Kidney epithelial cell (primary cell): ENCODE measurements at places on chromosomes 3 and 15.

GRCh38 chr3:299590-300301, 103.2 kb downstream of the CHL1 start:
- DNase-seq: no peak

GRCh38 chr15:68795298-68795848, 25.3 kb downstream of the ANP32A start:
- DNase-seq: peak; percentile 29

GRCh38 chr3:36911990-36912804, 32.7 kb downstream of the TRANK1 start:
- DNase-seq: peak; percentile 80

- DNase-seq: no peak
These were observed 558.8 kb upstream of the ADAMTS9 start for GRCh38 chr3:65246561-65246960.

- DNase-seq: no peak
These were observed 103.7 kb downstream of the CADPS start for GRCh38 chr3:62771331-62772072.

DNA sequence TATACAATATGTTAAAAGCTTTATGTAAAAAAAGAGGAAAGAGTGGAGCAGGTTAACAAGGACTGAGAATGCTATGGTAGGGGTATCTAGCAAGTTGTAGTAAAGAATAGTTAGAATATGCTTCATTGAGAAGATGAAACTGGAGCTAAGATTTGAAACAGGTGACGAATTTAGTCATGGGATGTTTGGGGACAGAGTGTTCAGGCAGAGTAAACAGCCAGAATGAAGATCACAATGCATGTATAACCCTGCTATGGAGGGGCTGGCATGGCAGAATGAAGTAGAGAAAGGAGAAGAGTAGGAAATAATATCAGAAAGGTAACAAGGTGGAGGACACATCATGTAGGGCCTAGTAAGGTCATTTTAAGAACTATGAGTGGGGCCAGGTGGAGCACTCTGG, 72.0 kb downstream of the BTD start:
- DNase-seq: no peak

DNA sequence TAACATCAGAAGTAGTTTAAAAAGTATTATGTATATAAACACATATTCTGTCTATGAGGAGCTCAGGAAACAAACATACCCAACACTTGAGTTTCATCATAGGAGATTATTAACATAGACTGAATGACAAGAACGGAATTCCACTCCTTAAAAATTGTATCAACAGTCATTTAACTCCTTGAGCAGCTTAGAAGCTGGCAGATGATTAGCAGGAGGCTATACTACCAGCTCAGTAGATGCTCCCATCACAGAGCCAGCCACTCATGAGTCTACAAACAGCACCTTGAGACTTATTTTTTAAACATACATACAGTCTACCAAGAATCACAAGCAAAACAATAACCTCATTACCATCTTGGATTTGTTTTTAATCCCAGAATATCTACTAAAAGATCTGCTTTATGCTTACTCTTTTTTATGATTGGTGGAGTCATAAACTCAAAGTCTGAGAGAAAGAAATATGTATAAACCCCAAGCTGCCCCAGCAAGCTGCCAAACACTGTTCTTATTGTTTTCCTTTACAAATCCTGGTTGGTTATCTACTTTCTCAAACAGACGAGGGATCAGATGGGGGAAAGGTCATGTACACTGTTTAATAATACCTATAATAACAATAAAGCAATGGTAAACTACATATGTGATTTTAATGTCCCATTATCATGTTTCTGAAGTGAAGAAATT, 59.5 kb downstream of the CBLB start:
- DNase-seq: no peak

GRCh38 chr3:29333576-29333975, 52.7 kb downstream of the RBMS3 start:
- DNase-seq: no peak

DNA sequence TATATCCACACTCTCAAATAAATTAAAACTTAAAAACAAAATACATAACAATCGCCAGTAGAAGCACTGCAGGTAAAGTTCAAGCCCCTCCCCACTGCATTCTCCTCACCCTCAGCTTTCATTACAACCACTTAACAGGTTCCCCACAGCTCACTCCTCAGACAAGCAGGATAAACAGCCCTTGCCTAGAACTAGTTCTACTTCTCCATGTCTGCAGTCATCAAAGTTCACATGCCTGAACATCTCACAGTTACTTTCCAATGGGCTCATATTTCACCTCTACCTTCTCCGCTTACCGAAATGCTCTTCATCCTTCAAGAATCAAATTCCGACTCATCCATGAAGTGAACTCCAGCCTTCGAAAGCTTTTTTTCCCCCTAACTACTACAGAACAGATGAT, 4.1 kb downstream of the YEATS2 start:
- no peak for DNase-seq

GRCh38 chr3:150300852-150301517, 107.1 kb upstream of the TSC22D2 start:
- DNase-seq: peak; percentile 28

DNA sequence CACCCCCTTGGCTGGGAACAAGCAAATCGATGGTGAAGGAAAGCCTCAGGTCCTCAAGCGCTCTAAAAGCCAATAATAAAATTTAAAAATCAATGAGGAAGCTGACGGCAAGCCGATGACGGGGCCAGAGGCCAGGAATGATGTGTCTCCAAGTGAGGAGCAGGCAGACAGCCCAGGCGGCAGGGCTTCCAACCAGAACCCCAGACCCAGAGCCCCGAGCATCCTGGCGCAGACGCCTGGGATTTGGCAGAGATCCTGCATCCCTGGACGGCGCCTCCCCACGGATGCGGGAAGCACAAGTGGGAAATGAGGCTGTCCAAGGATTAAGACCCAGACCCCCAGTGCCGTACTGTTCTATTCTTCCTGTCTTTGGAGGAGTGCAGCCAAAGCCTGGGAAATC, 123.0 kb upstream of the PROK2 start:
- DNase-seq: no peak

- DNase-seq: peak; percentile 61
These were observed 32.2 kb upstream of the CDCP1 start for GRCh38 chr3:45178183-45179023.

- DNase-seq: no peak
These were observed 23.0 kb upstream of the DNAJC13 start for GRCh38 chr3:132394320-132394719.

DNA sequence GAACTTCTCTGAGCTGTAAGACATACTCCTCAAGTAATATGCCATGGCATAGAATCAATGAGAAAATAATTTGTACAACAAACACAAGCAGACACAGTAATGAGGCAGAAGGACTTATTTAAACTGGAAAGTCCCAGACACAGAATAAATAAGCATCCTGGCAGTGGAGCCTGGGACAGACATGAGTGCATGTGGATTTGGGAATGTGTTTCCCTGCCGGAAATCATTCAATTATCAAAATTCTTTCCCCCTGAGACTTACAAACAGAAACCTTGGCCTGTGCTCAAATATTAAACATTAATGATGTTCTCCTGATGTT, 520.1 kb downstream of the ROBO1 start:
- no peak for DNase-seq

DNA sequence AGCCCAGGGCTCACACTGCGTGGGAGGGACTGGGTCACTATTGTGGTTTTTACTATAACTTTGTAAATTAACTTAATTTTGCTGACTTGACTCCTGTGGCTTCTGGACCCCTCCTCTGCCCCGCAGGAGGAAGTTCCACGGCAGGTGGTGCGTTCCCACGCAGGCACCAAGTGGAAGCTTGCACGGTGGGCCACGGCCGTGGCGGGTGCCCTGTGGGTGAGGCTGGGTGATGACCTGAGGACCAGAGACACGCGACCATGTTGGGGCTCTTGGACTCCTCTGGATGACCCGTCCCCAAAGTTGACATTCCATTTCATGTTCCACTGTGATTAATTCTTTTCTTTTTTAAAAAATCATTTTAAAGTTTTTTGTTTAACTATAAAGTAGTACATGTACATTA, 89.0 kb downstream of the FBLN2 start:
- DNase-seq: no peak

GRCh38 chr3:129822679-129823078, 70.8 kb downstream of the TMCC1 start:
- no peak for DNase-seq

DNA sequence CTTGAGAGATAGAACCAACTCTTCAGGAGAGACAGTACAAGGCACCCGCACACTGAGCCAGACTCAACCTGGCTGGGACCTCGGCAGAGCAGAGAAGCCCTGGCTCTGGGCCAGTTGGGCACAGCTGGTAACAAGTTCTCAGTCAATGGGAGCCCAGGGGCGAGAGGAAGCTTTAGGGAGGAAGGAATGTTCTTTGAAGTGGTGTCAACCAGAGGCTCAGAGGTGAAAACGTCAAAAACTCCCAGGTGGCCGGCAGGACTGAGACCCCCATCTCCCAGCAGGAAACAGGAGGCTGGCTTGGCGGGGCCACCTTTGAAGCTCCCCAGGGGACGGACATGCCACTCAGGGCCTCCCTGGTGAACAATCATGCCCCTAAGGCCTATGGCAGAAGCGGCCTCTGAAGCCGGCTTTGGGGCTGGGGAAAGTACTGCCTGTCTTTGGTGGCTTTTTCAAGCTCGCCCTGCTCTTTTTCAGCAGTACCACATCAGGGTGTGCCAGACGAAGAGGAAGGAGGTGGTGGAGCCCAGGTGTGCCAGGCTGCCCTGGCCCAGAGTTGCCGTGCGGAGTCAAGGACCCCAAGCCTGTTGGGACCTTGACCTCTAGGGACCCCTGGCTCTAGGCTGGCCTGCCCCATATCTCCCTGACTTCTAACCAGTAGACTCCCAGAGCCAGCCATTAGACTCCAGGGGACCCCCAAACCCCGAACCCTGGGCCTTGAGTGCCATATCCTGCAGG, 16.7 kb upstream of the TBC1D21 start:
- DNase-seq: no peak

- no peak for DNase-seq
These were observed 20.0 kb downstream of the PCCB start for GRCh38 chr3:136270179-136270578.

GRCh38 chr3:185067173-185067572, 85.7 kb downstream of the C3orf70 start:
- DNase-seq: no peak

GRCh38 chr15:63134245-63134985, 12.8 kb downstream of the LACTB start:
- no peak for DNase-seq

- DNase-seq: no peak
These were observed 50.8 kb upstream of the GADL1 start for GRCh38 chr3:30945291-30945690.

DNA sequence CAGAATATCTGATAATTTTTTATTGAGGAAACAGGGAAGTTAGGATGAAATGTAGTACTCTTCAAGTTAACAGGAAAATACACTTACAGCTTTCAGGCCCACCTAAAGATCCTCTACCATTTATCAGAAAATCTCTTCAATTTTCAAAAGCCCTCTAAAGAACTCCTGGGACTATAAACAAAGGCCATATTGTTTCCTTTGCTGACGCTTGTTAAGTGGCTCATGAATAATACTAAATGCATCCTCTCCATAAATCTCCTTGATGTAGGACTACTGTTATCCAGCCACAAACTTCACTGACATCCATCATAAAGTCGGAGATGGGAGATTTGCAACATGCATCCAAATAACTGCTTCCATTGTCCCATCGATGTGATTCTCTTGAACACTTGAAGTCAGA, 326.5 kb downstream of the ZIC1 start:
- DNase-seq: no peak

- no peak for DNase-seq
These were observed 46.8 kb upstream of the SLC6A1 start for GRCh38 chr3:10945683-10946287.

DNA sequence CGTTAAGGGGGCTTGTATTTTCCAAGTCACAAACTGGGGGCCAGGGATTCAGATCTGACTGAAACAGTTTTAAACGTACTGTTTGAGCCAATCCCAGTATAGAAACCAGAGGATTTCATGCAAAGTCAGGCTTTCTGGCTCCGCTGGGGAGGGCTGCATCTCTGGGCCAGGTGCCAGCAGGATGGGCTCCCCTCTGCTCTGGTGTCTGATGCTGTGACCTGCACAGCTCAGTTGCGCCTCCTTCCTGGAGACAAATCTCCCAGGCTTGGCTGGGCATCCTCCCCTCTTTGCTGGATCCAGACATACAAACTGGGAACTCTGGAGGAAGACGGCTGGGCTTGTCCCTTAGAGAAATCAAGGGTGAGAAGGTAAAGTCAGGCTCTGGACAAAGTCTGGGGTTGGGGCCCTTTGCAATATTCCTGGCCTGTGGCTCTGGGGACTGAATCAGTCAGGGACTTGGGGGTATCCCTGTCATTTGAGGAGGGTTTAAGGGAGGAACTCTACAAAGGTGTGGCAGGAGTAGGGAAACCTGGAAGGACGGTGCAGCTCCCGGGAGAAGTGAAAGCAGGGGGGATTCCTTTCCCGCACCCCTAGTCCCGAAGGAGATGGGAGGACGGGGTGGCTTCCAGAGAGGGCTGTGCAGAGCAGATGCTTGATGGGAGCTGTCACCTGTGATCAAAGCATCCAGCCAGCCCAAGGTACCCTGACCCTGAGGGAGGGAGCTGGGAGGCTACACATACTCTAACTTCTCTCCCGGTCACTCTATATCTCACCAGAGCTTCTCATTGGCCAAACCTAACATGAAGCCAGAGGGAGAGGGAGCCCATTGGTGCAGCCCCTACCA, 114.8 kb upstream of the ATP2B2 start:
- DNase-seq: no peak

- no peak for DNase-seq
These were observed 29.5 kb upstream of the SNRK start for GRCh38 chr3:43256714-43257461.

GRCh38 chr15:91268510-91268909, 168.5 kb downstream of the SV2B start:
- no peak for DNase-seq

DNA sequence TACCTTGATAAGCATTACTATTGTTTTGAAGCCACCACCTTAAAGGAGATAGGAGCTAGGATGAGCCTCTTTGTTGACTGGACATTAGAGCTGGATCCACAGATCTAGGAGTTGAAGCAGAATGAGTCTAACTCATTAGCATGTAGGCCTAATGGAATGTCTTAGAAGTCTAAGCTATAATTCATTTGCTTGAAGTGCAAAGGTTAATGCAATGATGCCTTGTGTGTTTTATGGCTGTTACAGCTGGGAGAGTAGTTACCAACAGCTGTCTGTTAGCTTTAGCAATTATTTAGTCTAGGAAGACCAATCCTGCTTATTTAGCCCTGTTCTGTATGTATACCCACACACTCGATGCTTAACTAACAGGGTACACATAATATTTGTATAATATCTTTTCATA, 419.3 kb downstream of the TUSC7 start:
- DNase-seq: no peak

DNA sequence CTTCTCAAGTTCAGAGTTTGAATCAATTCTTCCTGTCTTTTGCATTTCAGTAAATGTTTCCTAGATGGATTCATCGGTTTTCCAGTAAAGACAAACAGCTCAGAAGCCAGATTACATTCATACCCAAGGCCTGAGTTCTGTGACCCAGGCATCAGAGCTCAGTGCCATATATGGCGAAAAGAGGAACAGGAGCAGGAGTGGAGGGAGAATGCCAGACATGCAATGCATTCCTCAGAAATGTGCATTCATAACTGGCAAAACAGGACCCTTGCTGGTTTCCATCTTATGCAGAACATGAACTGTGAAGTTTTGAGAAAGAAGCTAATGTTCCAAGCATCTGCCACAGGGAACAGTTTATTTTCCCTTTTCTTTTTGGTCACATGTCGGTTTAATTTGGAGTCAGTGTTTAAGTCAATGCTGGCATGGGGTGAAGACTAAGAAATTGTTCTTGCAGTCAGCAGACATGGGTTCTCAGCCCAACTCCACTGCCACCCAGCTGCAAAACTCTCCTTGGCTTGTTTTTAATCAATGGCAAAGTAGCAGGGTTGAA, 116.5 kb downstream of the LPP start:
- DNase-seq: peak; percentile 79
